ENCODE measurements at places on chromosomes 5 and 9. TPM values are rescaled to one million over a fixed set of nuclear protein-coding genes. Genes with fewer than 3 reads are reported as not detected.

- no peak for DNase-seq
- H3K36me3 ChIP-seq = no peaks in the 10 kb centered on the region
- H3K27ac ChIP-seq = no peak overlapping the region
- no peak overlapping the region for H3K4me3 ChIP-seq
- no peaks in the 10 kb centered on the region for H3K4me1 ChIP-seq
These were observed 21.4 kb upstream of the JAKMIP2 start for GRCh38 chr5:147803926-147804325.

DNA sequence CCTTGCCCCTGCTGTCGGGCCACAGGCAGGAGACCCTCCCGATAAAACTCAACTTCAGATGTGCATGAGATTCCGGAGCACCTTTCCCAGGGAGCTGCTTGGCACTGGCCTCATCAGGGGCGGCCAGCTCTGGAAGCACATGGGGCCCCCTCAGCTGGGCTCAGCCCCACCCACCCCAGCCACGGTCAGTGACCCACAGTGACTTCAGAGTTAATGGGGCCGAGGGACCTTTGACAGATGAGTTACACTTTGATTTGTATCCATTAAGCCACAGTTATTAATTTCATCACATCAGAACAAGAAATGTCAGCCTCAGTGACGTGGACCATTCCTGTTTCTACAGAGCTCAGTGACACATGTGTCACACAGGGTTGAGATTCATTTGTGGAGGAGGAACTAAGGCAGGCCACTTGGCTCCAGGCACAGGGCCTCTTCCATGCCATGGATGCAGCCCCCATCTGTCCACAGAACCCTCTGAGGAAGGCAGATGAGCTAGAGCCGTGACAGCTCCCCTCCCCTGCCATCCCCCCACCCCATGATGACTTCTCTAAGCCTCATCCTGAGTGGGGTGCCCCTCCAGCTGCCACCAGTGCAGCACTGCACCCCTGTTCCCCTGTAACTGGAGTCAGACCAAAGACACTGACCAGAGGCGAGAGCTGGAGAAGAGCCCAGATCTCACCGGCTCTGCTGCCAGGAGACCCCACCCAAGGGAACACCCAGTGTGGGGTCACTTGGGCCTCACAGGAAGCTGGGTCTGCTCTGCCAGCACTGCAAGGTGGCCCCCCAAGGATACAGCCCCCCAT is 69.4 kb upstream of the ADAMTS2 start:
- no peaks in the 10 kb centered on the region for H3K27me3 ChIP-seq

GNA14 gene
- total RNA-seq = 20.0 TPM

NDFIP1 gene
- total RNA-seq = 185 TPM

- no peak overlapping the region for H3K4me3 ChIP-seq
- no peaks in the 10 kb centered on the region for H3K27me3 ChIP-seq
- H3K4me1 ChIP-seq = no peaks in the 10 kb centered on the region
- H3K27ac ChIP-seq = no peak overlapping the region
- no peaks in the 10 kb centered on the region for H3K36me3 ChIP-seq
- DNase-seq = no peak
These were observed 397.4 kb upstream of the MEF2C start for GRCh38 chr5:89280103-89281037.

FOXD4 gene
- 0.40 TPM for total RNA-seq

PPP1R26 gene
- total RNA-seq = 22.3 TPM

PCDHA5 gene
- total RNA-seq = 0.54 TPM

SLC1A1 gene
- 56.7 TPM for total RNA-seq

- H3K27ac ChIP-seq = no peak overlapping the region
- H3K4me3 ChIP-seq = no peak overlapping the region
- no peaks in the 10 kb centered on the region for H3K36me3 ChIP-seq
- no peaks in the 10 kb centered on the region for H3K4me1 ChIP-seq
These were observed 14.4 kb downstream of the PRKACG start for GRCh38 chr9:68999393-69000105.

GRCh38 chr9:137341227-137341626 is 39.2 kb upstream of the NRARP start:
- no peaks in the 10 kb centered on the region for H3K27me3 ChIP-seq
- no peaks in the 10 kb centered on the region for H3K4me1 ChIP-seq
- H3K27ac ChIP-seq = no peak overlapping the region
- no peaks in the 10 kb centered on the region for H3K36me3 ChIP-seq

- H3K27ac ChIP-seq = no peak overlapping the region
- H3K4me3 ChIP-seq = no peak overlapping the region
- H3K4me1 ChIP-seq = no peaks in the 10 kb centered on the region
- no peaks in the 10 kb centered on the region for H3K27me3 ChIP-seq
- no peaks in the 10 kb centered on the region for H3K36me3 ChIP-seq
These were observed 487.0 kb upstream of the TNC start for GRCh38 chr9:115604831-115605483.

SCGB3A2 gene
- not detected for total RNA-seq

GRCh38 chr5:137200906-137201700 is 298.0 kb downstream of the SPOCK1 start:
- peaks cover 6% of the 10 kb centered on the region for H3K4me1 ChIP-seq
- no peaks in the 10 kb centered on the region for H3K36me3 ChIP-seq
- no peaks in the 10 kb centered on the region for H3K27me3 ChIP-seq
- DNase-seq = no peak
- H3K4me3 ChIP-seq = no peak overlapping the region
- no peak overlapping the region for H3K27ac ChIP-seq

PCDHA13 gene
- 3.5 TPM for total RNA-seq

DNA sequence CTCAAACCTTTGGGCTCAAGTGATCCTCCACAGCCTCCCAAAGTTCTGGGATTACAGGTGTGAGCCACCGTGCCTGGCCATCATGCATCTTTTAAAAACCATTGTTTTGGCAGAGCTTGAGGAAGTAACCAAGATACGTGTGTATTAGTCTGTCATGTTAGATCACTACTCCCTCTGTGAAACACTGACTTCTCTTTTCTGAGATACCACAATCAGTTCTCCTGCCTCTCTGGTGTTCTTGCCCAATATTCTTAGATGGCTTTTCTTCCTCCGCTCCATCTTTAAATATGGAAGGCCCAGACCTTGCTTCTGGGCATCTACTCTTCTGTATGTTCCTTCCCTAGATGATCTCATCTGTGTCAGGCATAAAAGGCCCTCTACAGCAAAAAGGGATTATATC is 14.2 kb upstream of the CCNB1 start:
- DNase-seq = no peak
- H3K27me3 ChIP-seq = no peaks in the 10 kb centered on the region
- no peak overlapping the region for H3K27ac ChIP-seq
- H3K36me3 ChIP-seq = no peaks in the 10 kb centered on the region
- H3K4me1 ChIP-seq = no peaks in the 10 kb centered on the region

SLC6A19 gene
- total RNA-seq = not detected

- no peaks in the 10 kb centered on the region for H3K4me1 ChIP-seq
- H3K36me3 ChIP-seq = peaks cover 27% of the 10 kb centered on the region
These were observed 59.5 kb downstream of the FBXO38 start for GRCh38 chr5:148443241-148443640.

RAB3C gene
- total RNA-seq = 0.42 TPM

PLAC8L1 gene
- not detected for total RNA-seq

DNA sequence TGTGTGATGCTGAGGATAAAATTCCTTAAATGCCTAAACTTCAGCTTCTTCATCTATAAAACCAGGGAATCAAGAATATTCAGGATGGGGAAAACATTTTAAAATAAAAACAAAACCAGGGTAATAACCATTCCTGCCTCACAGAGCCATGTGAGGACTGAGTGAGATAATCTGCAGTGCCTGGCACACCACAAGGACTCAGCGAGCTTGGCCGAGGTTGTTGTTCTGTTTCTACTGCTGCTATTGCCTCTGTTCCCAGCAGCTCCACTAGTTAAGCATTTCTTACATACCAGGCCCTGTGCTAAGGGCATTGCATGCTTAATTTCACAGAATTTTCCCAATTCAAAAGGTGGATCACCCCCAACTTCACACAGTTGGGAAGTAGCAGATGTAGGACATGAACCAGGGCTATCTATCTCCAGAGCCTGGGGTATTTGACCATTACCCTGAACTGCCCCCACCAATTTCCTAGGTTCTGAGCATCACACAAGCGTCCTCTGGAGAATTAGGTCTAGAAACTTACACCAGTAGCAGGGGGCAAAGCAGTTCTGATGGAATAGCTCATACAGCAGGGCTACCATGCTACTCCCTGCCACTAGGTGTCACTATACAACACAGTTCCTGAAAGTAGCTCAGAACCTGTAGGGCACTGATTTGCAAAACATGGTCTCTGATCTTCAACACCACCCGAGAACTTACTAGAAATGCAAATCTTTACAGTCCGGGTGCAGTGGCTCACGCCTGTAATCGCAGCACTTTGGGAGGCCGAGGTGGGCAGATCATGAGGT is 74.3 kb downstream of the LRSAM1 start:
- no peak overlapping the region for H3K27ac ChIP-seq
- DNase-seq = no peak
- no peak overlapping the region for H3K4me3 ChIP-seq
- peaks cover 45% of the 10 kb centered on the region for H3K4me1 ChIP-seq

GRCh38 chr5:107813559-107813958 is 142.8 kb upstream of the EFNA5 start:
- H3K4me3 ChIP-seq = no peak overlapping the region
- no peaks in the 10 kb centered on the region for H3K27me3 ChIP-seq
- no peaks in the 10 kb centered on the region for H3K36me3 ChIP-seq
- peaks cover 11% of the 10 kb centered on the region for H3K4me1 ChIP-seq

DNA sequence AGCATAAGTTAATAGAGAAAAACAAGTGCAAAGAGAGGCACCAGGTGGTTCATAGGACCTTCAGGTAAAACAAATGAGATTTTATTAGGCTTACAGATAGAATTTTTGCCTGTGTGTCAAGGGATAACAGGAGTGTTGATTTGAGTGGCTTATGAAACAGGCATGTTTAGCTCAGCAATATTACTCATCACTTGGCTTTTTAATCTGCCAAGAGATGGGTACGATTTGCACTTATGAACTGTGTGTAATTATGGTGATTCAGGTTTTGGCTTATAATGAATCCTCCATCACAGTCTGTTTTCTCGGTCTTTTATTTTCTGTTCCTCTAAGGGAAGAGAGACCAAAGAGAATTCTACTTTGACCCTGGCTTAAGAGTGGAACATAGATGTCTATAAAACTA is 199.3 kb downstream of the DMRTA1 start:
- no peak for DNase-seq
- H3K27ac ChIP-seq = no peak overlapping the region
- no peaks in the 10 kb centered on the region for H3K36me3 ChIP-seq
- no peaks in the 10 kb centered on the region for H3K4me1 ChIP-seq
- no peaks in the 10 kb centered on the region for H3K27me3 ChIP-seq

GRCh38 chr5:8184455-8185063 is 315.6 kb downstream of the MTRR start:
- DNase-seq = peak; percentile 37
- H3K27ac ChIP-seq = no peak overlapping the region
- no peaks in the 10 kb centered on the region for H3K27me3 ChIP-seq

GRCh38 chr9:69444021-69444420 is 119.0 kb downstream of the ENTREP1 start:
- H3K27ac ChIP-seq = no peak overlapping the region
- H3K27me3 ChIP-seq = no peaks in the 10 kb centered on the region
- peaks cover 8% of the 10 kb centered on the region for H3K4me1 ChIP-seq
- no peak overlapping the region for H3K4me3 ChIP-seq
- H3K36me3 ChIP-seq = no peaks in the 10 kb centered on the region

- no peaks in the 10 kb centered on the region for H3K27me3 ChIP-seq
- H3K4me1 ChIP-seq = no peaks in the 10 kb centered on the region
- H3K36me3 ChIP-seq = no peaks in the 10 kb centered on the region
These were observed 336.3 kb downstream of the RASEF start for GRCh38 chr9:82726424-82727276.

GRCh38 chr9:37938121-37938891 is 34.4 kb upstream of the SLC25A51 start:
- H3K36me3 ChIP-seq = no peaks in the 10 kb centered on the region
- H3K4me3 ChIP-seq = no peak overlapping the region
- H3K4me1 ChIP-seq = peaks cover 6% of the 10 kb centered on the region
- no peak for DNase-seq

DNA sequence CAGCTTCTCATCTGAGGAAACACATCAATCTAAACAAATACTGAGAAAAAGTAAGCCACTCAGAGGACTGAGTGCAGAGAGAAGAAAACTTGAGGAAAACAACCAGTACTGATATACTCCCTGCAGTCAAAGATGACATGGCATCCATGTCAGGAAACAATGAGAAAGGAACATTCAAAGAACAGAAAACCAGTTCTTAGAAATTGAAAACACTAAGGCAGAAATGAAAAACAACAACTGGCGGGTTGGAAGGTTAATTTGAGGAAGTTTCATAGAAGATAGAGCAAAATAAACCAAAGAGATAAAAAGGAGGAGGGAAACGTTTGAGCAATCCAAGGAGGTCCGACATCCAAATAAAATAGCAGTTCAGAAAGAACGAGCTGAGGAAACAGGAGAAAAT is 475.2 kb downstream of the HINT1 start:
- H3K27ac ChIP-seq = no peak overlapping the region
- no peak for DNase-seq
- H3K4me1 ChIP-seq = no peaks in the 10 kb centered on the region
- no peaks in the 10 kb centered on the region for H3K27me3 ChIP-seq
- no peak overlapping the region for H3K4me3 ChIP-seq

DNA sequence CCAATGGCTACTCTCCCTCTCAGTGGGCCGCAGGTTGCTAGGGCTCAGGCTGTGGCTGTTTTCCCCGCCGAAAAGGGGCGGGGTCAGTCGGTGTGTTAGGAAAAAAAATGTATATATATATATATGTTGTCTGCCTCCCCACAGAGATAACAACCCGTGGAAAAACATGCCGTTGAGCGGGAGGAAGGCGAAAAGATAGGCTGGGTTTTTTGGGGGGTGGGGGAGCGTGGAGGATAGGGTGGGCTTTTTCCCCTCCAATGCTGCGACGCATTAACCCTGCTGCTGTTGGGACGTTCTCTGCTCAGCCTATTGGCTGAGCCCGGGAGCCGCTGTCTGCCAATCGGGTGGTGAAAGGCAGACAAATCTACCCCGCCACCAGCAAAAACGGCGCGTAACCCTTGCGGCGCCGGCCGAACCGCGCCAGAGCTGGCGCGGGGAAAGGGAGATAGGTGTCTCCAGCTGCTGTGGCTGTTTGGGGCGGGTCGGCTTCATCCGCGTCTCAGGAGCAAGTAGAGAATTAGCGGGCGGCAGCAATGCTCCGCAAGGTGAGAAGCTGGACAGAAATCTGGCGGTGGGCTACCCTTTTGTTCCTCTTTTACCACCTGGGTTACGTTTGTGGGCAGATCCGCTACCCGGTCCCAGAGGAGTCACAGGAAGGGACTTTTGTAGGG is at the start of gene PCDHGC4:
TSS of gene PCDHGC4 (plus strand) at position 390 of the 671 bp plus-strand sequence. CDS start at position 534, 144 bp downstream.
- no peaks in the 10 kb centered on the region for H3K36me3 ChIP-seq
- H3K27me3 ChIP-seq = no peaks in the 10 kb centered on the region
- no peak within 1 kb of the TSS for H3K4me3 ChIP-seq

Measured in thyroid gland (tissue), 4 donors.